ENCODE measurements at places on chromosomes 13 and 19. TPM values are rescaled to one million over a fixed set of nuclear protein-coding genes. Genes with fewer than 3 reads are reported as not detected.

GRCh38 chr19:31831421-31832175 is 482.4 kb upstream of the TSHZ3 start:
- DNase-seq, result no peak

GRCh38 chr13:24688950-24689349 is 8.7 kb downstream of the ATP12A start:
- DNase-seq, result no peak

DNA sequence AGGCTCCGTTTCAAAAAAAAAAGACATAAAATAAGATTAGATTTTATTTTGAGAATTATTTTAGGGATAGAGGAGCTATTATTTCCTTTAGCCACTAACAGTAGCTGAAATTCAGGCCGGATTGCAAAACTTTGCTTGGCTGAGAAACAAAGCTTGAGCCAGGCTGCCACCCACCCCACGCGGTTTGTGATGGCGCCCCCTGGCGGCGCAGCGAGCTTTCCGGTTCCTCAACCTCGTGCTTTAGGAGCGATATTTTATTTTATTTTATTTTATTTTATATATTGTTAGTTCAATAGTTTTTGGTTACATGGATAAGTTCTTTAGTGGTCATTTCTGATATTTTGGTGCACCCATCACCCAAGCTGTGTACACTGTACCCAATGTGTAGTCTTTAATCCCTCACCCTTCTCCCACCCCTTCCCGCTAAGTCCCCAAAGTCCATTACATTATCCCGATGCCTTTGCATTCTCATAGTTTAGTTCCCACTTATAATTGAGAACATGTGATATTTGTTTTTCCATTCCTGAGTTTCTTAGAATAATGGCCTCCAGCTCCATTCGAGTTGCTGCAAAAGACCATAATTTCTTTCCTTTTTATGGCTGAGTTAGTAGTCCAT is 19.8 kb upstream of the CEACAM4 start:
- DNase-seq, result no peak

- DNase-seq, result peak; percentile 98
Measured at GRCh38 chr19:3721131-3721886, 13.1 kb downstream of the TJP3 start.

DNA sequence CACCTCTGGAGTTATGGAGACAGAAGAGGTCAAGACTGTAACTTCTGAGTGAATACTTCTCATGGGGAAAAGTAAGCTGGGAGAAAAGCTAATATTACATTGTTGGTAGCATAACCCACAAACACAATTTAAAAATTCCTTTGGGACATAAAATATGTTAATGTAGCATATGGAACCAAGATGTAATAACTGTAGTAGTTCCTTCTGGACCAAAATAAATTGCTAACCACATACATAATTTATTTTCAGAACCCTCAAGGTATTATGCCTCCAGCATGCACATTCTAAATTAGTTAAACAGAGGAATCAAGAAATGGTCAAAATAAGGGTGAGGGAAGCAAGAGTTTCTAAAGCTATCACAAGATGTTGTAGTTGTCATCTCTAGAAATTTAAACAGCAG is 4.8 kb upstream of the RNF17 start:
- DNase-seq, result no peak

DNA sequence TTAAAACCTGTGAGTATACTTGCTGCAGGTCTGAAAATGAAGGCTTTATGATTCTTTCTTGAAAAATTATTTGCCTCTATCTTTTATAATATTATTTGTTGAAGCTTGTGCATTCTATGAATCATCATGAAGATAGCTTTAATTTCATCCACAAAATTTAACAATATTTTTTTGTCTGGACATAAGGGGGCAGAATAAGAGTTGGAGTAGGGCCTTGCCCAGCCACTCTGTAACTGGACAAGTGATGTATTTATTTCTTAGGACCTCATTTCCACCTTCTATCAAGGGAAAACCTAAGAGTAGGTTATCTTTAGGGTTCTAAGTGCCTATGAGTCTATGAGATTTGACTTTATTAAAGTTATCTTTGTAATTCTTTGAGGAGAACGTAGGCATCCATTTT is 49.9 kb downstream of the N4BP2L1 start:
- DNase-seq, result no peak

DNA sequence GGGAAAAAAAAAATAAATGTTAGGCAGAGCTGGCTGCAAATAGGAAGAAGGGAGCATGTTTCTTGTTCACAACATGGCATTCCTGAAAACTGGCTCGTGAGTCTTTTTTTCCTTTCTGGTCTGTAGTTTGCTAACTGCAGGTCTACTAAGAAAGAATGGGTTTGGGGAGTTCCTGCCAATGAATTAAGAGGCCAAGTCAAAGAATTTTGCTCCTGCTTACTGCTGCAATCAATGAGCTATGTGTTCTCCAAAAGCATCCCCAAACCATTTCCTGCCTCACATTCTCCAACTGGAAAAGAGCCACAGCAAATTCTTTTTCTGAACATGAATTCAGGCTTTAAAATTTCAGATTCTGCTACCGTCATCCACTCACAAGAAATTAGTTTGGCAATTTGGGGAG is 88.6 kb downstream of the DCT start:
- no peak for DNase-seq

DNA sequence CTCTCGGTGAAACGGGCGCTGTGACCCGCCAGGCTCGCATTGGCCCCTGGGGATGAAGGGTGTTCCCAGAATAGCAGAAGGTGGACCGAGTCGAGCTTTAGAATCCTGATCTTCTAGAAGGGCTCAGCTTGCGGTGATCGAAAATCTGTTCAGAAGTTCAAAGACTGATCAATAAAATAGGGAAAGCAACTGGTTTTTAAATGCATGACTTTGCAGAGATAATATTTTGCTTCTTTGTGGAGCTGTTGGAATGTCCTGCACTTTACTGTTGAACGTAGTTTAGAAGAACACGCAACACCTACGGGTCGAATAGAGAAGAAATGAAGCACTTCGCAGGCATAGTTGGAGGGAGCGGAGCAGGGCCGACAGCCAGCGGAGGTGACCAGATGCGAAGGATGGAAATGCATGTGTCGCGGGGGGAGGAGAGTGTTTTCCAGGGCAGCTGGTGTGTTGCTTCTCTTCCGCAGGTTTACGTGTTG is 766 bp downstream of the CEBPG start:
- no peak for DNase-seq

- no peak for DNase-seq
Measured at GRCh38 chr19:4748185-4748584, 24.5 kb upstream of the DPP9 start.

The SLC25A41 gene
- 0.42 TPM for total RNA-seq

The GFY gene
- 1.3 TPM for total RNA-seq

The CPAMD8 gene
- 12.6 TPM for total RNA-seq

The HSH2D gene
- 2.3 TPM for total RNA-seq

The ZNF426 gene
- total RNA-seq, result 27.2 TPM

The OSCAR gene
- 0.24 TPM for total RNA-seq

The C13orf42 gene
- 18.1 TPM for total RNA-seq

The SLC6A16 gene
- total RNA-seq, result 3.2 TPM
